Sigmoid colon (tissue), 7 donors: ENCODE measurements at places on chromosomes 1 and 21. TPM values are rescaled to one million over a fixed set of nuclear protein-coding genes. Genes with fewer than 3 reads are reported as not detected.

The CFHR1 gene
- total RNA-seq = not detected

- DNase-seq = no peak
Measured at GRCh38 chr1:211644653-211645052, 30.8 kb downstream of the NEK2 start.

GRCh38 chr1:206021008-206021625 lies 2.6 kb downstream of the CTSE start:
- no peak for DNase-seq

The HAO2 gene
- total RNA-seq = not detected

DNA sequence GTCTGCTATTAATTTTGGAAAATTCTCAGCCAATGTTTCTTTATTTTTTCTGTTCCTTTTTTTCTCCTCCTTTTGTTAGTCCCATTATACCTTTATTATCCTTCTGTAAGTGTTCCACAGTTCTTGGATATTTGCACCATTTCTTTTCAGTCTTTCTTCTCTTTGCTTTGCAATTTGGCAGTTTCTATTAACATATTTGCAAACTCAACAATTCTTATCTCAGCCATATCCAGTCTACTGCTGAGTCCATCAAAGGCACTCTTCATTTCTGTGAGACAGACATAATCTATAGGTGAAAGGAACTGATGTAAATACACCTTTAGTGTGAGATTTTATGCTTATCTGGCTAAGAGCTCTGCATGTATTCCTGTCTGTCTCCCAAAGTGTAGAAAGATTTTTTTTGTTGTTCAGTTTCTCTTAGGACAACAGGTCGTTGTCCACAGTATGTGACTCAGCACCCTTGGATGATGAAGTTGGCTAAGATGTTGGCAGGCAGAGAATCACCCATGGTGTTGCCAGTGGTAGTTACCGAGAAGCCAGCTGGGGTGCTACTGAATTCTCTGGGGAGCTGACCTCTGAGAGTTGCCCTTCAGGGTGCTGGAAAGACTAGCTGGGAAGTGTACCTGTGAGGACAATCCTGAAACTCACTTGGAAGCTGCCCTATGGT lies 38.4 kb downstream of the LEPR start:
- no peak for DNase-seq

DNA sequence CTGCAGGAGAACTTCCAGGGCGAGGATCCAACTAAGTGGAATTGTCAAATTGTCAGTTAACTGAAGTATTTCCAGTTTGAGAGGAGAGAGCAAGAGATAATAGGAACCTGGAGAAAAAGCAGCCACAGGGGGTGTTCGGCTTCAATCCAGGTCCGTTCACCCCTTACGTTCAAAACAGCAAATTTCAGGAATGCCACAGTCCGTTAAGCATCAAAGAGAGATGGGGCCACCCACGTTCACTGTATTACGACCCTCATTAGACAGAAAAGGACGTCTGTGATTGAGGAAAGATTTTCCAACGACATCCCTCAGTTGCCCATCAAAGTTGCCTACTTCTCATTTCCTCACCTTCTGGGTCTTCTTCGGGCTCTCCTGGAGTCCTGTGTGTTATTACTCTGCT lies 422.5 kb upstream of the VAMP3 start:
- DNase-seq = peak; percentile 13

DNA sequence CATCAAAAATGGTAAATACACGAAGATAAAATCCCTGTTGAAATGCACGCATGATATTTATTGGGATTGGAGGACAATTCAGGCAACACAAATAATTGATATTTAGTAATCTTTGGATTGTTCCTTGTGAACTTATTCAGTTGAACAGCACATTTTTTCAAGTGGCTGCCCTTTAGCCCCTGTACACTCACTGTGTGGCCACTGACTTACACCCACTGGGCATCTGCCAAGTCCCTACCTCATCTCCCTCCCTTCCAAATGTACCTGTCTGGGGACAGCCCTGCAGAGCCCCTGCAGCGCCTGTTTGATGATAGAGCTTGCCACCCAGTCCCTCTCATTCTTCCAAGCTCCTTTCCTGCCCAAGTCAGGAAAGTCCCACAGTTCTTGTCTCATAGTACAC lies 154.3 kb downstream of the GLUL start:
- no peak for DNase-seq

- DNase-seq = no peak
Measured at GRCh38 chr1:196355206-196355786, 252.9 kb downstream of the KCNT2 start.

DNA sequence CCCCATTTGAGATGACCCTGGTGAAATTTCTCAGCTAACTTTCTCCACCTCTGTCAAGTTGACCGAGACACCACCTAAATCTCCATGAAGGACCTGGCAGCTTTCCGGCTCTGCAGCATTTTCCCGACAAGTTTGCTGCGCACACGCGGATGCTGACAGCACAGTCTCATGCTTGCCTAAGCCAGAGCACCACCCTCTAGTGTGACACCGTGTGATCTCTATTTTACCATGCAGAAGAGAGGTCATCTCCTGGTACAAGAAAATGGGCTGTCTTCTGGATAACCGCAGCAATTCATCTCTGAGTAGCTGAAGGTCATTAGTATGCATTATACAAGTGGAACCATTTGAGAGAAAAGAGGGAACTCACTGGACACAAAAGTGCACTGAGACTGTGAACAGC lies 38.9 kb upstream of the H6PD start:
- no peak for DNase-seq

The SLC16A1 gene
- total RNA-seq = 65.1 TPM

The CAMK2N1 gene
- 31.9 TPM for total RNA-seq

GRCh38 chr1:186982116-186982515 lies 153.4 kb downstream of the PLA2G4A start:
- no peak for DNase-seq

- DNase-seq = no peak
Measured at GRCh38 chr1:200072636-200073285, 45.3 kb downstream of the NR5A2 start.

- no peak for DNase-seq
Measured at GRCh38 chr1:215004121-215004827, 78.3 kb upstream of the KCNK2 start.

GRCh38 chr1:112665857-112666256 lies 8.6 kb upstream of the MOV10 start:
- no peak for DNase-seq

- DNase-seq = no peak
Measured at GRCh38 chr1:89260042-89260441, 12.6 kb downstream of the GBP5 start.

DNA sequence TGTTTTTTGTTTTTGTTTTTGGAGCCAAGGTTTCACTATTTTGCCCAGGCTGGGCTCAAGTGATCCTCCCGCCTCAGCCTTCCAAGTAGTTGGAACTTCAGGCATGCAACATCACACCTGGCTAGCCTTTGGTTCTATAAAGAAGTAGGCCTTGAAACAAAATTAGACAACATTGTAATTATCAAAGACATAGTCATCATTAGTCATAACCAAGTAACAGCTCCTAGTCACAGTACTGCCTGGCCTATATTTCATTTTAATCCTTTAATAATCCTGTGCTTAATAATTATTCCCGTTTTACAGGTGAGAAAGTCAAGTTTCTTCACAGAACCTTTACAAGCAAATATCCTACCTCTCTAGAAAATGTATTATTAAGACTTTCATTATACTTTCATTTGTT lies 52.3 kb upstream of the TBX15 start:
- DNase-seq = no peak

DNA sequence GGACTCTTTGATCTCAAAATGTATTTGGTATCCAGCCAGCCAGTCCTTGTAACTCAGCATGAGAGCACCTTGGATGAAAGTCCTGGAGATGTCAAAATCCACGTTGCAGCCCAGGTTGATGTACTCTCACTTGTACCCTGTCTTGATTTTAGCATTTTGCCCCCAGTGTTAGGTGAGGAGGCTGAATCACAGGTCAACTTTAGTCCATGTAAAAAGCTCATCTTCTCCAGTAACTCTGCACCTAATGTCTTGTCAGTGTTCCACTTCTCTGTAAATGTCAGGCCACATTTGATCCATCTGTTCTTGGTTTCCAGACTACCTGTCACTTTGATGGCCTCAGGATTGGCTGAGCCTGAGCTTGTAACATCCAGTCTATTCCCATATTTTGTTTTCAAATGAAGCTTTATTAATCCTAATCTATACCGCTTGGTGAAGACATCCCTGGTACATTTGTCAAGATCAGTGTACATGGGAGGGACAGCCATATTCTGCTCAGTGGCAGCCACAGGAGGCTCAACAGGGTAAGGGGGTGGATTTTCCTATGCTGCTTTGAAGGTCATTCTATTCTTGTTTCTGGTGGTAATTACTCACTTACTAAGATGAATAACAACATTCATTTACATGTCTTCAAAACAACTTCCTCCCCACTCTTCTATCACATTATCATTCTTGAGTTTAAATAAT lies 24.1 kb upstream of the FCRL3 start:
- no peak for DNase-seq

GRCh38 chr1:93467606-93468005 lies 19.7 kb downstream of the FNBP1L start:
- no peak for DNase-seq

The OR2L8 gene
- not detected for total RNA-seq

- no peak for DNase-seq
Measured at GRCh38 chr1:234489007-234489697, 10.2 kb upstream of the TARBP1 start.

DNA sequence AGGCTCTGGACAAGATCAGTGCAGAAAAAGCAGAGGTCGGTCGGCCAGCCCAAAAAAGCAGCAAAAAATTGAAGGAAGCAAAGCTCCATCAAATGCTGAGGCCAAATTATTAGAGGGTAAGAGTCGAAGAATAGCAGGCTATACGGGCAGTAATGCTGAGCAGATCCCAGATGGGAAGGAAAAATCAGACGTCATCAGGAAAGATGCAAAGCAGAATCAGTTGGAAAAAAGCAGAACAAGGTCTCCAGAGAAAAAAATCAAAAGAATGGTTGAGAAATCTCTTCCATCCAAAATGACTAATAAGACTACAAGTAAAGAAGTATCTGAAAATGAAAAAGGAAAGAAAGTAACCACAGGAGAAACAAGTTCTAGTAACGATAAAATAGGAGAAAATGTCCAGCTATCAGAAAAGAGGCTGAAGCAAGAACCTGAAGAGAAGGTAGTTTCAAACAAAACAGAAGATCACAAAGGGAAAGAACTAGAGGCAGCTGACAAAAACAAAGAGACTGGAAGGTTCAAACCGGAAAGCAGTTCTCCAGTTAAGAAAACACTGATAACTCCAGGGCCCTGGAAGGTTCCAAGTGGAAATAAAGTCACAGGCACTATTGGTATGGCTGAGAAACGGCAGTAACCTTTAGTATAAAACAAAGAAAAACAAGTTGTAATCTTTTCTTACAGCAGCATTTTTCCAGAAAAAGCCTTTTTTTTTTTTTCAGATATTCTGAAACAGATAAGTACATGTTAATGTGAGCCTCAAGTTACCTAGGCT lies 75.7 kb downstream of the PHTF1 start:
- no peak for DNase-seq

- peak; percentile 14 for DNase-seq
Measured at GRCh38 chr1:29272147-29272907, 36.0 kb downstream of the PTPRU start.

The GSTM1 gene
- total RNA-seq = not detected

The ECM1 gene
- total RNA-seq = 11.4 TPM
